Panc1 (cell line): ENCODE measurements at places on chromosomes 1 and 21. TPM values are rescaled to one million over a fixed set of nuclear protein-coding genes. Genes with fewer than 3 reads are reported as not detected.

DNA sequence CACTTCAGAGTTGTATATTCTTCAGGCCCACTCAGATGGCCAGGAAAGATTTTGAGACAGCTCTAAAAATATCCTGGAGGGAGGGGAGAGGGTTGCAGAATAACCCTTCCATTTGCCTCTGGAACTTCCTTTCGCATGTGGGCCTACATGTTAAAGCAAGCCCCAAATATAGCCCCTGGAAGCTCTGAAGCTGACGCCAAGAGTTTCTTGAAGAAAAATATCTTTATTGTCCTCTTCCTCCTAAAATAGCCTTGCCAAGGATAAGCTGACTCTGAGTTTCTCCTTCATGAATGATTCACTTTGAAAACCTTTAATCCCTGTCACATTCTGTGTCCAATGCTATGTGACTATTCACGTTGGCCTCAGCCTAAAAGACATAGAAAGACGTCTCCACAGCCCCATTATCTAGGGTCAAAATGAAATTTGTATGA is 6.4 kb downstream of the C1orf116 start:
- no peaks in the 10 kb centered on the region for H3K4me1 ChIP-seq
- H3K27ac ChIP-seq = no peak overlapping the region
- peaks cover 16% of the 10 kb centered on the region for H3K27me3 ChIP-seq
- H3K36me3 ChIP-seq = no peaks in the 10 kb centered on the region
- no peak overlapping the region for H3K4me3 ChIP-seq

DNA sequence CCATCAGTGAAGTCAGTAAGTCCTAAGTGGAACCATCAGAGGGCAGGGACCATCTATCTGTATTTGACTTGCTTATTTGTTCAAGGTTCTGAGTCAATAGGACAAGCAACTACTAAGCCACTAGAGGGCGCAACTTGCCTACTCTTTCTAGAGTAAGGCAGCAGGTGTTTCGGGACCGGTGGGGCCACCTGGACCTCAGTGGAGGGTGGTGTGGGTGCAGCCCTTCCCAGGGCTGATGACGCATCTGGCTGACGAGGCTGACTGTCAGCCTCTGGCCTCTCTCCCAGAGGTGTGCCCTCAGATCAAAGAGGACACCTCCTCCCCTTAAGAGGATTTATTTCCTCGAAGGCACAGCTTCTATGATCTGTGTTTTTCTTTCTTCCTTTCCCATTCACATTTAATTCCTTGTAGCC is 6.6 kb downstream of the CBR3 start:
- no peaks in the 10 kb centered on the region for H3K27me3 ChIP-seq
- no peak overlapping the region for H3K4me3 ChIP-seq
- H3K4me1 ChIP-seq = no peaks in the 10 kb centered on the region
- H3K27ac ChIP-seq = no peak overlapping the region
- no peaks in the 10 kb centered on the region for H3K36me3 ChIP-seq
- DNase-seq = no peak

DNA sequence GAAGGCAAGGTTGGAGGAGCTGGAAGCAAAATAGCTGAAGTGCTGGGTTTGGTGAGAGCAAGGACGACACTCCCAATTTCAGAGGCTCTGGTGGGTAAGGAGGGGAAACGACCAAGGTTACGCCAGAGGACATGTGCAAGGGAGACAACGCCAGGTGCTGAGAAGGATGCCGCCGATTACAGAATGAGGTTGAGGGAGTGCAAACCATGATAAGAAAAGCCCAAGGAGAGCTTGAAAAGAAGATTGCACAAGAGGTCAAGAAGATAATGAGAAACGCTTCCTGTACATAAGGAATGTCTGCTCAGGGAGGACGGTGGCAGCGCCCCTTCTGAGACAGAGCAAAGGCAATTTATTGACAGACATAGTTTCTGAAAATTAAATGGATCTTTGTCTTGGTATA is 382.0 kb upstream of the PROX1 start:
- H3K4me3 ChIP-seq = no peak overlapping the region
- no peaks in the 10 kb centered on the region for H3K4me1 ChIP-seq
- DNase-seq = no peak
- H3K36me3 ChIP-seq = no peaks in the 10 kb centered on the region

TCHHL1 gene
- total RNA-seq = not detected

CRYBG2 gene
- total RNA-seq = 0.64 TPM
